ENCODE measurements at places on chromosomes 11 and 22.

DNA sequence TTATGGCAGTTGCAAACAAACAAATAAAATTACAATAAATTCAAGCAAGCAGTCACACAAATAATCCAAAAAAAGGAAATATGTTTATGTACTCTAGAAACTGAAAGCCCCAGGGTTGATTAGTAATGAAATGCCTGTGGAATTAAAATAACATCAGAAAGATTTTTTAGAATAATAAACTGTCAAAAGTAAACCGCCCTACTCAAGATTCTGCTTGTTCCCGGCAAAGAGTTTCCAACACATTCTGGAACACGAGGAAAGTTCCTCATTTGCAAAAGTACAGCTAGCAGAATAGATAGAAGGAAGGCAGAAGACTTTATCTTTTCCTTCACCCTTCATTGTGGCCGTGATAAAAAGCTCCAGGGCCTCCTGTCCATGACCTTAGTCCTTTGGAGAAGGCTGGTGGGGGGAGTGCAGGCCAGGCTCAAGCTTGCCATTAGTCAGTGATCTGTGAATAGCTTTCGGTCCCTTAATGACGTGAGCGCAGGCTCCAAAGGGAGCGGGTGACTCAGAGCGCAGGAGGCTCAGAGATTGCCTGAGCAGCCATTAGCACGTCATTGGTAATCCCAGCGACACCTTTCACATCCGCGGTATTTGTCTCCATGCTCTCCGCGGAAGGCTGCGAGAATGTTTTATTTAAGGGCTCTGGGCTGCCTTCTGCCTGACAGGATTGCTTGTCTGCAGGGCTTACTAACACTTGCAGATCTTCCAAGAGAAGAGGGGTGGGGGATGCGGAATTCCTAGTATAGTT, 458.3 kb downstream of the METTL15 start:
- peak overlapping the region; percentile 73 for H3K27ac ChIP-seq
- H3K4me1 ChIP-seq = no peaks in the 10 kb centered on the region
- H3K36me3 ChIP-seq = no peaks in the 10 kb centered on the region
- peak overlapping the region; percentile 41 for H3K4me3 ChIP-seq
- H3K27me3 ChIP-seq = no peaks in the 10 kb centered on the region

GRCh38 chr22:38317995-38318715, 922 bp upstream of the CSNK1E start:
- H3K4me1 ChIP-seq = peaks cover 10% of the 10 kb centered on the region
- peak overlapping the region; percentile 46 for H3K4me3 ChIP-seq
- no peaks in the 10 kb centered on the region for H3K27me3 ChIP-seq
- H3K27ac ChIP-seq = peak overlapping the region; percentile 100

DNA sequence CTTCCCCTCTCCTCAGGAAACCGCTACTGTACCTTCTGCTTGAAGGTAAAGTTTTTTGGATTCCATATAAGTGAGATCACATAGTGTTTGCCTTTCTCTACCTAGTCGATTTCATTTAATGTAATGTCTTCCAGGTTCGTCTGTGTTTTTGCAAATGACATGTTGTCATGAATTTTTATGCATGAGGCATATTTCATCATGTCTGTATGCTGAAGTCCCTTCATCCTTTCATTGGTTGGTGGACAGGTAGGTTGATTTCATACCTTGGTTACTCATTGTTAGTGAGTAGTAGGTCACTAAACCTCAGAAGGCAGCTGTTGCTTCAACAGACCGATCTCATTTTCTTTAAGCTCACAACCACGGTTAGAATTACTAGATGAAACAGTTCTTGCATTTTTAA, 60.3 kb downstream of the LRRC74B start:
- no peaks in the 10 kb centered on the region for H3K4me1 ChIP-seq
- H3K36me3 ChIP-seq = no peaks in the 10 kb centered on the region
- no peak overlapping the region for H3K27ac ChIP-seq
- no peak overlapping the region for H3K4me3 ChIP-seq
- no peak for DNase-seq

DNA sequence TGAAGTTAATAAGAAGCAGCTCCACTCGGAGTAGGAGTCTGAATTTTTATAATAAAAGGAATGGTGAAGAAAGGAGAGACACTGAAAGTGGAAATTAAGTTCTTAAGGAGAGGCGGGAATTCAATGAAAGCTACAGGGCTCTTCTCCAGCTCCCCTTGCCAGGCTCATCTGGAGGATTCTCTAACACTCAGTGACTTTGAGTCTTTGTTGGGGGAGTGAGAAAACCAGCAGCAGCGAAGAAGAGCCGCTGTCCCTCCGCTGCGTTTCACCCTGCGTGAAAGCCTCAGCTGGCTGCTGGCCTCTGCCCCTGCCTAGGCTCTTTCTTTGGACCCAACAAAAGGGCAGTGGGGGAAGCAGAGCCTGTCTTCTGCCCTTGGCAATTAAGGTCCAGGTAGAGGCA, 113.0 kb downstream of the NTM start:
- H3K4me1 ChIP-seq = no peaks in the 10 kb centered on the region
- H3K4me3 ChIP-seq = no peak overlapping the region
- H3K36me3 ChIP-seq = no peaks in the 10 kb centered on the region

DNA sequence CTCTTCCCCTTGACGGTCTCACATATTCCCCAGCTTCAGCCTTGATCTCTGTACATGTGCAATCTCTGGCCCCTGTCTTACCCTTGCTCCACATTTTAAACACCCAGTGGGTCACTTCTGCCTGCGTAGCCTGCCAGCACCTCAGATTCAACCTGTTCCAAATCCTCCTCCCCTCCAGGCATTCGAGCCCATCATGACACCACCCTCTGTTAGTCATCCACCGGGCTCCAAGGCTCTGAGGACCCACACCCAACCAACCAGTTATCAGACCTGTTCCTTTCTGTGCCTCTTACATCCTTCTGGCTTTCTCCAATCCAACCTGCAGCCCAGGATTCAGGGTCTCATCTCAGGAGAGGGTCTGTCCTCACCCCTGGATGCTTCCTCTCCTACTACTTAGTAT, 119.8 kb upstream of the TBCEL start:
- H3K36me3 ChIP-seq = no peaks in the 10 kb centered on the region
- no peak for DNase-seq
- no peaks in the 10 kb centered on the region for H3K27me3 ChIP-seq
- no peaks in the 10 kb centered on the region for H3K4me1 ChIP-seq
